ENCODE measurements at places on chromosomes 6 and 20.
A peak's percentile ranks its signal among the peaks of the same experiment; 100 is the strongest.

GRCh38 chr20:9912858-9913434 is 74.1 kb upstream of the PAK5 start:
- DNase-seq: no peak

GRCh38 chr6:47256981-47257730 is 52.5 kb downstream of the TNFRSF21 start:
- DNase-seq: no peak

DNA sequence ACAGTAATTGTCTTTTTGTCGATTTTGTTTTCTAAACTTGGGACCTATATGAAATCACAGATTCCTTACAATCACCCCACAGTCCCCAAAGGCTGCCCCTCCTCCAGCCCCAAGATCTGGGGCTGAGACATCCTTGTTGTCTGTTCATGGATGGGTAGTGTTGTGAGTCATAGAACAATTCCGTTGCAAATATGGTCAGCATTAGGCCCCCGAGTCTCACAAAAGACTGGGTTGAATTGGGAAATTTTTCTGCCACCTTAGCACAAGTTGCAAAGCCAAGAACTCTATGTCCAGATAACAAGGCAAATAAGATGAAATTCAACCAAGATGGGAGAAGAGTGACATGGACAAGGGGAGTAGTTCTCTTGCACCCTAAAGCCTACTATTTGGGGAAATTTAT is 10.5 kb upstream of the TAB2 start:
- DNase-seq: no peak

DNA sequence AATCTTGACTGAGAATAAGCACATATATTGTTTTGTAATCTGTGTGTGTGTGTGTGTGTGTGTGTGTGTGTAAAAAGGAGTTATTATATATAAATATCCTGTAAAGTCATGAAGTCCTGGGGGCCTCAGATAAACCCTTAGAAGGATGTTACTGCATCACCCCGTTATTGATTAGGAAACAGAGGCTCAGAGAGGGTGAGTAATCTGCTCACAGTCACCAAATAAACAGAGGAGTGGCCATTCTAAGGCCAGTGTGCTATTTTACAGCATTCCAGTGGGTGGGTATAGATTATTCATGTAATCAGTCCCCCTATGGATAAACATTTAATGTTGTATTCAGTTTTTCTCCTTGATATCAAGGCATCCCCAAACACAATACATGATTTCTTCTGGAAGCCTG is 87.1 kb downstream of the CDC5L start:
- no peak for DNase-seq

DNA sequence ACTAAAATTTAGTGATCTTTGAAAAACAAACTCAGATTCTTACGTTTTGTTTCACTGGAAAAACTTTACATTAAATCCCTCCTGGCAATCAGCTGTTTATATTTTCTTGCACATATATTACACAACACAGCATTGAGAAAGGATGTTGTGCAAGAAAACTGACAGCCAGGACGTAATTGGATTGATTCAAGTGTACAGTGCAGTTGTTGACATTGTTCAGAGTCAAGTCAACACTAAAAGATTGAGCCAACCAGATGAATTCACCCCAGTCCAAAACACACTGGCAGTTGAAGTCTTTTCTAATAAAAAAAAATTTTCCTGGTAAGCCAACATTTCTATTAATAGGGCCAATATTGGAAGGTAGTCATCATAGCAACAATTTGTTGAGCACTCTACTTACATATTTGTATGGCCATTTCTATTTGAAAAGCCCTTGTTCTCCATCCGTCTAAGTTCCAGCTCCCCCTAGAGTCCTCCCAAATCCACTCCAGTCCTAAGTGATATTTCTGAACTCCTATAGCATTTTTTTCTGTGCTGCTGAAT is 20.9 kb upstream of the VNN1 start:
- no peak for DNase-seq

DNA sequence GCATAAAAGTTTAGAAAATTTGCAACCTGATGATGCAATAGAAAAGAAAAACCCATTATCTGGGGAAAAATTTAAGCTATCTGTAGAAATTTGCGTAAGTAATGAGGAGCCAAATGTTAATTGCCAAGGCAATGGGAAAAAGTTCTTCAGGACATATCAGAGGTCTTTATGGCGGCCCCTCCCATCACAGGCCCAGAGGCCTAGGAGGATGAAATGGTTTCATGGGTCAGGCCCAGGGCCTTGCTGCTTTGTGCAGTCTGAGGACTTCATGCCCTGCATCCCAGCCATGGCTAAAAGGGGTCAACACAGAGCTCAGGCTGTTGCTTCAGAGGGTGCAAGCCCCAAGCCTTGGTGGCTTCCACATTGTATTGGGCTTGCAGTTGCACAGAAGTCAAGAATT is 582.8 kb downstream of the COL12A1 start:
- no peak for DNase-seq

- no peak for DNase-seq
These were observed 4.5 kb downstream of the FOXO3 start for GRCh38 chr6:108565091-108565766.

DNA sequence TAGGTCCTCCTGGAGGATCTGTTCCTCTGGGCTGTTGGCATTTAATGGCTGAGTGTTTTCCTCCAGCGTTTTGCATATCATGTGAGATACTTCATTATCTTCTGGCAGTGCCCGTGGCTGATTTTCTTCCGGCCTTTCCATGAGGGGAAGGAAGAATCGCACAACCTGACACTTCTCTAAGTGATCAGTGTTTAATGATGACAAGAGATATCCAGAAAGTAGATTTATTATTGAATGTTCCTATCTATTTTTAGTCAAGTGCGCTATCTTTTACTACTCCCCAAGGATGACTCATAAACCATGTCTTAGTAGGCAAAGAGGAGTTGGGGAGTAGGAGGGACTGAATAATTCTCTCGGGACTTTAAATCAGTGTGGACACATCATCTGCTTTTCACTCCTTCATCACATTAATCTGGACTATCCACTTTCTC is 149.7 kb downstream of the PLCB4 start:
- no peak for DNase-seq

DNA sequence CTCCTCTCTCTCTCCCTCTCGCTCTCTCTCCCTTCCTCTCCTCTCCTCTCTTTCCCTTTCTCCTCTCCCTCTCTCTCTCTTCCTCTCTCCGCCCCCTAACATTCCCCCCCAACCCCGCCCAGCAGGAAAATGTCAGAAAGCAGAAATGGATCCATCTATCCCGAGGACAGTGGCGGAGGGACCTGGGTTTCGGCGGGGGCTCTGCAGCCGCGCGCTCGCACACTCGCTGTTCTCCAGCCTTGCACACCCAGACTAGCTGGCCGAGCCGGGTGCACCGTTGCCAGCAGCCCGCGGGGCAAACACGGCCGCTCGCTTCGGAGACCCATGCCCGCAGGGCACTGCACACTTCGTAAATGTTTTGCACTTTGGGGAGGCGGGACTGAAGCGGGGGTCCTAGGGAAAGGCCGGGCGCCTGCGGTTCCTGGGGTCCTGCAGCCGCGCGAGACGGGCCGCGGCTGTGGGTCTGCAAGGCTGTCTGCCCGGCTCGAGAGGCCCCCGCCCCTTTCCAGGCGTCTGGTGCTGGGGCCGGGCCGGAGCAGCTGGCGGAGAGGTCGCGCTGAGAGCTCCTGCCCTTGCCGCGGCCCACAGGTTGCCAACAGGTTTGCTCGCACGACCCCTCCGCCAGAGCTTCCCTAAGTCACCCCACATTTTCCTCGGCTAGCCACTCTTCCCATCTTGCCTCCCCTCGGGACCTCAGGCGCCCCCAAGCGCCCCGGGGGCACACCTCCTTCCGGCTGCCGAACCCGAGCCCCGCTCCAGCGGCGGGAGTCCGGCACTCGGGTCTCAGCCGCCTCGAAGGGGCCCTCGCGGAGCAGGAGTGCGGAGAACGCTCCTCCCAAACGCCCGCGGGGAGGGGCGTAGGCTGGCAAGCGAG is 818 bp upstream of the MDGA1 start:
- peak; percentile 23 for DNase-seq

- no peak for DNase-seq
These were observed 36.8 kb downstream of the PREX1 start for GRCh38 chr20:48791014-48791413.

- no peak for DNase-seq
These were observed 351.9 kb downstream of the COL12A1 start for GRCh38 chr6:74853991-74854390.

DNA sequence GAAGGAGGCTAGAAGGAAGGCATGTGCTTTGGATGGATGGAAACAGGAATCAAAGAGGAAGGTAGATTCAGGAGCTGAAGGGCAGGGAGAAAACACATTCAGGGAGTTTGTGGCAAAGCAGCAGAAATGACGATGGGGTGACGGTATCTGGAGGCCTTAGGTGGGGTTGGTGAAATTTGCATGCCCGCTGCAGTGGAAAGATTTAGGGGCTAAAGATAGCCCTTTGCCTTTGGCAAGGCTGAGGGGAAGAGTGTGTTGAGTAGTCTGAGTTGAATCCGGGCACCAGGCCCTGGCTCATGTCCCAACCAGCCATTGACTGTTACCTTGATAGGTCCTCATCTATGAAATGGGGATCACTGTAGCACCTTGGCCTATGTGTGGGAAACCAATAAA is 1.3 kb downstream of the GZF1 start:
- no peak for DNase-seq

DNA sequence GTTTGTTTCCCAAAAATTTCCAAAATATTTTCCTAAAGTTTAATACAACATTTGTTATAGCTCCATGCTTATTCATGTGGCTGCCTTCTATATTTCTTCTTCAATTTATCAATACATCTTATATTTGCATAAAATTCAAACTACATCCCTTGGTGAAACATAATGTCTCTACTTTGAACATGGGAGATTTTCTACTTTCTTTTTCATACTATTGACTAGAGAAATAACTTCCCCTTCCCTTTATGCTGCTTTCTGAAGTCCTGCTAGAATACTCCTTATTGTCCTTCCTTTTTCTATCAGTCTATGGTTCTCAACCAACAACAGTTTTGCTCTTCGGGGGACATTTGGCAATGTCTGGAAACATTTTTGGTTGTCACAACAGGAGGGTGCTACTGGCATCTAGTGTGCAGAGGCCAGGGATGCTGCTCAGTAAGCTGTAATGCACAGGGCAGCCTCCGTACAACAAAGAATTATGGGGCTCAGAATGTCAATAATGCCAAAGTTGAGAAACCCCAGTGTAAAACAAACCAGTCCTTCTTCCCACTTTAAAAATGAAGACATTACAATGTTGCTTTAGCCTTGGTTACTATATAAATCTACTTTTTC is 29.9 kb downstream of the MKKS start:
- no peak for DNase-seq

- no peak for DNase-seq
These were observed 1.6 kb downstream of the DNAJC5 start for GRCh38 chr20:63896264-63897105.

DNA sequence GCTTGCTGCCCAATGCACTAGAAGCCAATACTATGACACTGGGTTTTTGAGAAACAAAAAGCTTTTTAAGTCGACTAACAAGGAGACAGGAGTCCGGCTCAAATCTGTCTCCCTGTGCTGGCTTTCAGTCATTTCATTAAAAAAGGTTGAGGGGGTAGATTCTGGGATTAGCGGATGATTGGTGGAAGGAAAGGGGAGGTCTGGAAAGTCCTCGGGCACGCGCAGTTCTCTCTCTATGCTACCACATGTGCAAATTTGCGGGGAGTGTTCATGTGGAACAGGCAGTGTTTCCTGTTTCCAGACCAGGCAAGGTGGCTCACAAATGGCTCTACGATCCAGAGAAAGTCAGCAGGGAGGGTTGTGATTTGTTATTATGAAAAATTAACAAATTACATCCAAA is 89.1 kb upstream of the TOX2 start:
- no peak for DNase-seq

- DNase-seq: no peak
These were observed 276.8 kb downstream of the NRN1 start for GRCh38 chr6:5729813-5730517.

GRCh38 chr6:137765059-137765458 is 102.0 kb upstream of the TNFAIP3 start:
- DNase-seq: no peak

DNA sequence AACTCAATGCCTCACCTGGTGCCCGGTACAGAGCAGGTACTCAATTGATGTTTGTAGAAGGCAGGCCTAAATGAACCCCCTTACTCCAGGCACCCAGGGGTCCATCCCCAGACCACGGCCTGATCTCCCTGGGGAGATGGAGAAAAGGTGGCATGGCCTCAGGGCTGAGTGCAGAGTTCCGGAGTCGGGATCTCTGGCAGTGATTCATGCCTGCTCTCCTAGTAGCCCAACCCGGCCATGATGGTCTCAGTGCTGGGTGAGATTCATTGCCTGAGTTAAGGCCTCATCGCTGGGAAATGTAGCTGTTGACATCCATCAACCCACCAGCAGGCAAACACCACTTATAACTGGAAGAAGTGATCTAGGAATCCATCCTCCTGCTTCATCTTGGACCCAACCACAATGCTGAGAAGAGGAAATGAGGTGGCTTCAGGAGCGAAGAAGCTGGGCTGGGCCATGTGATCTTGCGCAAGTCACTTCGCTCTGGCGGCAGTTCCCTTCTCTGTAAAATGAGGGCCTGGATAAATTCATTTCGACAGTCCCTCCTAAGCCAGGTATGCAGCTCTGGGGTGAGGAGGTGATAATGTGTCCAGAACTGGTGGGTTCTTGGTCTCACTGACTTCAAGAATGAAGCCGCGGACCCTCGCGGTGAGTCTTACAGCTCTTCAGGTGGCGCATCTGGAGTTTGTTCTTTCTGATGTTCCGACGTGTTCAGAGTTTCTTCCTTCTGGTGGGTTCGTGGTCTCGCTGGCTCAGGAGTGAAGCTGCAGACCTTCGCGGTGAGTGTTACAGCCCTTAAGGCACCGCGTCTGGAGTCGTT is 24.7 kb downstream of the ETV7 start:
- DNase-seq: no peak

- no peak for DNase-seq
These were observed 53.7 kb downstream of the GFOD1 start for GRCh38 chr6:13433709-13434121.

DNA sequence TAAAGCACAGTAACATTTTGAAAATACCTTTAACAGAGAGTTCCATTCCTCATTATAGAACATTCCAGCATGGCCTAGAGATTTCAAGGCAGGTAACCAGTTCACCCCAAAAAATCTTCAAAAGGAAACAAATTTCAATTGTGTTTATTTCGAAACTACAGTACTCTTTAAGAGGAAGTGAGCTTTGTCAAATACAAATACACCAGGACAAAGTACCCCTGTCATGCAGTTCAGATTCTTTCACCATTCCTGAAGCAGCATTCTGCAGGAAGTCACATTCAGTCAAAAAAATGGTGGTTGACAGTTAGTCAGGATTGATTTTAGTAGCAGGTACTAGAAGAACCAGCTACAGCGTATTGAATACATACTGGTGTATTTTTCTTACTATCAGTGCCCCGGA is 89.6 kb upstream of the RIN2 start:
- no peak for DNase-seq

All from stimulated activated CD8-positive, alpha-beta memory T cell treated with anti-CD3 and anti-CD28 coated beads, Interleukin-7, amount 100 ng/mL, for 24 hours (primary cell).